Dermis blood vessel endothelial cell (primary cell): ENCODE measurements at places on chromosomes 12 and 14. TPM values are rescaled to one million over a fixed set of nuclear protein-coding genes. Genes with fewer than 3 reads are reported as not detected.
A peak's percentile ranks its signal among the peaks of the same experiment; 100 is the strongest.

SMIM41 gene
- total RNA-seq: not detected in 2 replicates

KRT73 gene
- not detected in 2 replicates for total RNA-seq

PAX9 gene
- total RNA-seq: 0.37 TPM in 1 of 2 replicates, not detected in the other

ACOT6 gene
- total RNA-seq: not detected in 2 replicates

DNA sequence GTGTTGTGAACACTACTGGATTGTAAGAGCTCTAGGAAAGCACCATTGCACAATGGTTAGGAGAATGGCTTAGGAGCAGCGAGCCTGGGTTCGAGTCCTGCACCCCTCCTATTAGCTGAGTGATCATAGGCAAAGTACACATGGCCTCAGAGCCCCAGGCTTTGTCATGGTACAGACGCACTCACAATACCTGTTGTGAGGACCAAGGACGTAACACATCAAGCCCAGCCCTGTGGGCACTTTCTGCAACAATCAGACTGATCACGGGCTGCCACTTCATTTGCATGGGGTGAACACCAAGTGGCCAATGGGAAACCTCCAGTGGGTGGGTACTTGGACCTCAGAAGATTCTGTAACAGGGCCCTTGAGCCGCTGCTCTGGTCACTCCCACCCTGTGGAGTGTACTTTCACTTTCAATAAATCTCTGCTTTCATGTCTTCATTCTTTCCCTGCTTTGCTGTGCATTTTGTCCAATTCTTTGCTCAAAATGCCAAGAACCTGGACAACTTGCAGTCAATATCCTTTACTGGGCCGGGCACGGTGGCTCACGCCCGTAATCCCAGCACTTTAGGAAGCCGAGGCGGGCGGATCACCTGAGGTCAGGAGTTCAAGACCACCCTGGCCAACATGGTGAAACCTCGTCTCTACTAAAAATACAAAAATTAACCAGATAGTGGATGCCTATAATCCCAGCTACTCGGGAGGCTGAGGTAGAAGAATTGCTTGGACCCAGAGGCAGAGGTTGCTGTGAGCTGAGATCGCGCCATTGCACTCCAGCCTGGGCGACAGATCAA lies 28.2 kb downstream of the GLRX5 start:
- peak; percentile 17 for DNase-seq

SLC39A5 gene
- not detected in 2 replicates for total RNA-seq

GRCh38 chr14:74418031-74418430 lies 8.0 kb downstream of the SYNDIG1L start:
- no peak for DNase-seq

- DNase-seq: no peak
These were observed 72.7 kb upstream of the PPP4R3A start for GRCh38 chr14:91582761-91583160.

DNA sequence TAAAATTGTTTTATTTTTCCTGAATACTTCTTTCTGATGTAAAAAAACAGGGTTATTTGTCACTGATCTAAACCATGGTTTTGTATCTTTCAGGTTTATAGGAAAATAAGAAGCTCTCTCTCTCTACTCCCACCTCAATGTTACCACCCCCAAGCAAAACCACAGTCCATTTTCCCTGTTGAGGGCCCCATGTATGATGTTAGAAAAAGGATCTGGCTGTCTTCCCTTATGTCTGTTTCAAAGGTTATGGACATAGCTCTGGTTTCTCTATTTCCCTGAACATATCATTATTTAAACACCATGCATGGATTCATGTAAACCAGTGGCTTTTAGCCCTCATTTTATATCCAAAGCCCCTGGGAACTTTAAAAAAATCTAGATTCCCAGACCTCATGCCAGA lies 649.0 kb upstream of the TBX3 start:
- DNase-seq: no peak

ZC2HC1C gene
- total RNA-seq: 0.34 and 0.84 TPM in 2 replicates

TRIM9 gene
- total RNA-seq: not detected in 2 replicates

MAP1LC3B2 gene
- total RNA-seq: 0.19 TPM in 1 of 2 replicates, not detected in the other

DNA sequence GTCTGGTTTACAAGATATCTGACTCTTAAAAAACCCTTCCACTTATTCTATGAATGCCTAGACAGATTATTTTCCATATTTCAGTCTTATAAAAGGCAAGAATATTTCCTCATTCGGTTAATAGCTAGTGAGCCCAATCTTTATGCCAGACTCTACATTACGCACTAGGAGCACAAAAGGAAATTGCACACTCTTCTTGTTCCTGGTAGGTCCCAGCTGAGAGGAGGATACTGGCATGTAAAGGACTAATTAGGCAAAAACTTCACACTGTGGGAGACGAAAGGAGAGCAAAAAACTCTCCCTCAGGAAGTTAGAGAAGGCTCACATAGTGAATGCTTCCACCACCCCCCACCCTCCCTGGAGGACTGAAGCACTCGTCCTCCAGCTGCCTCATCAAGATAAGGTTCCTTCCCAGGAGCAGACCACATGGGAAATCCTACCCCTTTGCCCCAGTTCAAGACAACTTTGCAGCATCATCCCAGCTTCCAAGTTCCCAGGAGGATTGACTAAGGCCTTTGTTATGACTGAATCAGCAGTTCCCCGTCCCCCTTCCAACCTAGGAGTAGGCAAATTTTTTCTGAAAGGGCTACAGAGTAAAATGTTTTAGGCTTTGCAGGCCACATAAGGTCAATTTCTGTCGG lies 14.5 kb downstream of the CAPZA3 start:
- no peak for DNase-seq

- DNase-seq: no peak
These were observed 138.4 kb downstream of the SEC23A start for GRCh38 chr14:38964630-38965029.

GRCh38 chr14:72812292-72812851 lies 81.5 kb downstream of the DPF3 start:
- DNase-seq: no peak

DNA sequence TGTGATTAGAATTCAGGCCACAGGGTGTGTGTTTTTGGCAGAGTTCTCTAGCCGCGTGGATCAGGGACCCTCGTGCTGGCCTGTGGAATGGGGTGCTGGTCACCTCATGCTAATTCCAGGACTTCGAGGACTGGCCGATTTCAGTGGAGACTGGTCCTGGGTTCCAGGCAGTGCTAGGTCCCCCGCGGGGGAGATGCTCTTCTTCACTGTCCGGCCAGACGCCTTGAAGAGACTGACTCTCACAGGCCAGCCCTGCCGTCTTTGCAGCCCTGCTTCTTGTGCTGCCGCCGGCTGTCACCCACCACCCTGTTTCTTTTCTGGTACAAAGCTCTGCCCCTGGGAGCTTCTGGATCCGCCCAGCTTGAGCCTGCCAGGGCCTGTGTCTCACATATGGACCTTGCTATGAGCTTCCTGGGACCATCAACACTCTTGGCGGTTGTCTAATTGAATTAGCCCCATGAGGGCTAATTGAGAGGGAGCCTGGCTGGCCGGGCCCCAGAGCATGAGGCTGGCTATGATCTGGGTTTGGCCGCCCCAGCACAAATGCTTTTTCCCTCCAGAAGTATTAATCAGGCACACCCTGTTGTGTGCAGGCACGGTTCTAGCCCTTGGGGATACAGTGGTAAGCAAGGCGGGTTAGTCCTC lies 8.2 kb downstream of the MLXIP start:
- no peak for DNase-seq

FGF6 gene
- total RNA-seq: not detected in 2 replicates

RNASE7 gene
- not detected in 2 replicates for total RNA-seq

PLBD1 gene
- 0.34 and 1.4 TPM in 2 replicates for total RNA-seq

DNA sequence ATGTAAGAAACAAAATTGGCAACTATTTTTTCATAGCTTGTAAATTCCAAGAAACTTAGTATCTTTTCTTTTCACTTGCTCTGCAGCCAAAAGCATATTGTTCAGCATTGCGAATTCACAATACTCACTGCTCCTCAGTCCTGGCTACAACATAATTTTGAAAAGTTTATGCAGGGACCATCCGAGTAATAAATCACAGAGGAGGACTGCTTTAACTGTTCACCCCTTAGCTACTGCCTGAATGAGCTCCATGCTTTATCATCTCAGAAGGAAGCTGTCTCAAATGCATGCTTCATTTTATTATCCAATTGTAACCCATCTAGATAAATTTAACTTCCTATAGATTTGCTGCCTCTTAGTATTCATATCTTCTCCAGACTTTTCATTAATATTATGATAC lies 827.8 kb downstream of the DIO2 start:
- no peak for DNase-seq

- DNase-seq: peak; percentile 34
These were observed 89.6 kb downstream of the TTC7B start for GRCh38 chr14:90726656-90727055.

SERPINA1 gene
- total RNA-seq: 0.23 and 0.51 TPM in 2 replicates

- peak; percentile 51 for DNase-seq
These were observed 574 bp upstream of the FANCM start for GRCh38 chr14:45135156-45135555.
